Suprapubic skin (tissue), 4 donors: ENCODE measurements at places on chromosomes 2 and 18.

- DNase-seq: no peak
Measured at GRCh38 chr2:98333922-98334321, 12.3 kb upstream of the CNGA3 start.

DNA sequence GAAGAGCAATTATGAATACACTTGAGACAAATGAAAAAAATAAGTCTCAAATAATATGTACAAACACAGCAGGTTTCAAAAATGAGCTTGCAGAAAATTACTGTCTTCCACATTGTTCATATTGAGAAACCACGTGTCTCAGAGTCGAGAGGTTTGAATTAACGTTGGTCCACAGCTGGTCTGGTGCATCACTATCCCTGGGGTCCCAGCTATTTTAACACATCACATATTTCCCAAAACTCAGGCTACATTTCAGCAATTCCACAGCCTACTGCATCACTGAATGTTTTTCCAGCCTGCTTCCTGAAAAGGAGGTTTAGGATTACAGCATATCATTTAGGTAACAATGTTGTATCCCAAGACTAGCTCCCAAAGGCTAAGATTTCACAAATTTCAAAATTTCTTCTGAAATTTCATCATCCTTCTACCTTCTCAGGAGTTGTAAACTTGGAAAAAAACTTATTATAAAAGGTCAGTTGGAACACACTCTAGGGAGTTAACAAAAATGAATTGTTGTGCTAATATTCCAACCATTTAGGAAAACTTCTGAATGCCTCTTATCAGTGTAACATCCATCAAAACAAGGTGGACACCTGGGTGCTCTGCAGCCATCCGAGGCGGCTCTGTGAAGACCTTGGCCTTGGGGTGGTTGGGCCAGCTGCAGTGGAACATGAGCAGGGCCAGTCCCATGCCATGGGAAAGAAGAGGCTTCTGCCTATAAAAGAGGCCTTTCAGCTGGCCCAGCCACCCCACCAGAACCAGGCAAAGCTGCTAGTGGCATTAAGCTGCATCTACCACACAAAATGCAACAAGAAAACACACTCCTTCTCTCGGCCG, 198.1 kb upstream of the RBBP8 start:
- no peak for DNase-seq

DNA sequence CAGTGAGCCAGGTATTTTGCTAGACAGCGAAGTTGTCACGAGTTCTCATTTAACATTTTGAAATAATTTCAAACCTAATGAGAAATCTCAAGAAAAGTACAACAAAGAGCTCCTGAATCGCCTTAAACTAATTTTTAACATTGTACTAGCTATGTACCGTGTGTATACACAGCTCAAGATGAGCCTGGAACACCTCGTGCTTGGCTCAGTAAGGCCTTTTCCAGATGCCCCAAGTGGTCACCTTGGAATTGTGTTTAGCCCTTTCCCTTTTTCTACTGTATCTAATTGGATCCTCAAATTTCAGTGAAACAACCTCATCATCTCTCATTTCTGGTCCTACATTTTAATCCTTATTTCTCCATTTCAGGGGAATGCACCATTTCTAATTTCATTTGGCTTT, 7.2 kb downstream of the PTPN4 start:
- no peak for DNase-seq

DNA sequence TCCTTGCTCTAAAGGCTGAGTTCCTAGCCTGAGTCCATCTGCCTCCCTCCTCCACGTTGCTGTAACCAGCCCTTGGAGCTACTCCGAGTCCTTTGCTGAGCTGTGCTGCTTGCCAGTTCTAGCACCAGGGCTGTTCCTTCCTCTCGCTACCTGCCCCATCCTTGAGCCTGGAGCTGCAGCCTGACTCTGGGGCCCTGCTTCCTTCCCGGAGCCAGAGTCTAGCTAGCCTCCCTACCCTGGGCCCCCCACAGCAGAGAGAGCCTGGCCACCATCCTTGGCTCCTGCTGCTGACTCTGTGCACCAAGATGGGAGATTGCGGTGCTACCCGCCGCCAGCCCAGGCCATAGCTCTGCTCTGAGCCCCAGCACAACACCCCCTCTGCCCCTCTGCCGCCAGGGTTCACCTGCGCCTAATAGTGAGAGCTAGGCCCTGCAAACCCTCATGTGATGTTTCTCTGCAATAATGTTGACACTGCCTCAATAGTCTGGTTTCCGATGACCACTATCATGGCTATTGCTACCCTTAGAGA, 135.9 kb upstream of the ASB18 start:
- DNase-seq: no peak

DNA sequence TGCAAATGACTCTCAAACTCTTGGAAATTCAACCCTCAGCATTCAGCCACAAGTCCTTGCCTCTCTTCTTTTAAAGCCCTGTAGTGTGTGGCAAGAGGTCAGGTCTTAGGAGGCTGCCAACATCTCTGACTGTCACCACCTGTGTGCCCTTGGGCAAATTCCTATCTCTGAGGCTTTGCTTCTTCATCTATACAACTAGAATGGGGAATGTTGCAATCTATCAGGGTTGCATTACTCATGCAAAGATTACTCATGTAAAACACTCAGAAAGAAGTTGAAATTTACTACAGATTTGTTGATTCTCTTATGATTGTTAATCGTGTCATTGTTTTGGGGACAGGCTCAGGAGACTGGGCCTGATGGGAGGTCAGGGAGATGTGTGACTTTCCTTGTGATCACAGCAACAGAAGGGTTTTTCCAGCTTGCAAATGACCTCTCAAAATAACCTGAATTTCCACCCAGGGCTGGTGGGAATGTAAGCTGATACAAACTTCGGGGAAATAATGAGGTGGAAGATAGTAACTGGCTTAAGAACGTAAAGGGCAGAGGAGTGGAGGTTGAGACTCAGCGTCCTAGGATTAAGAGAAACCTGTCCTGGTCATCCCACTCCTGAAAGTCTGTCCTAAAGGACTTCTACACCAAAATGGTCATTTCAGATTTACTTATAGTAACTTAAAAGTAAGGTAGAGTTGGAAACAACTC, 32.1 kb upstream of the SIGLEC15 start:
- no peak for DNase-seq

- DNase-seq: no peak
Measured at GRCh38 chr2:144213797-144214196, 306.1 kb downstream of the ZEB2 start.

- no peak for DNase-seq
Measured at GRCh38 chr18:54787616-54788015, 40.7 kb upstream of the RAB27B start.

GRCh38 chr2:103784261-103784660, 1022.4 kb downstream of the TMEM182 start:
- no peak for DNase-seq

DNA sequence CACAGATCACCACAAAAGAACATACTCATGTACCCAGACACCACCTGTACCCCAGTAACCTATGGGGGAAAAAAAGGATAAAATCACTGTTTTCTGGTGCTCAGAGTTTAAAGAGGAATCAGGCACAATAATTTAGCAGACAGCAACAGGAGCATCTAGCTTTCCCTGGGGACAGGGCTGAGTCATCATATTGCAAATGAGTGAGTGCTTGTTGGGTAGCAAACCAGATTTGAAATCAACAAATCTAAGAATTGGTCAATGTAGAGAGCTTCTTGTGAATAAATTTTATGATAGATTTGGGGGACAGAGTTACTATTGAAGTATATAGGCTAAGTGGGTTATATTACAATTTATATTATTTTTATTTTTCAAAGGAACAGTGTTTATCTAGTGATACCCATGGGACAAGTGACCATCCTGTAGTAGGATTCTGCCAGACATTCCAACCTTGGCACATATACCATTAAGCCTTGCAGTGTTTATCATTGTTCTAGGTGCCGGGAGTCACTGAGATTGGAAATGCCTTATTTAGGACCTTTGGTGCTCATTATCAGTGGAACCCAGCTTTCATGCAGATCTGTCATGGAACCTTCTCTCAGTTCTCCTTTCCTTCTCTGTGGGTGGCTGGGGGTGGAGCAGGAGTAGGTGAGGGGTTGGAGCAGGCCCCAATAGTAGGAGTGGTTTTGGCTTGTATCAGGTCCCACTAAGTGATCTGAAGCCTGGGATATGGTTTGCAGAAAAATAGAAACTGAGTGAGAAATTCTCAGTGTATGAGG, 117.2 kb downstream of the CERS6 start:
- no peak for DNase-seq

DNA sequence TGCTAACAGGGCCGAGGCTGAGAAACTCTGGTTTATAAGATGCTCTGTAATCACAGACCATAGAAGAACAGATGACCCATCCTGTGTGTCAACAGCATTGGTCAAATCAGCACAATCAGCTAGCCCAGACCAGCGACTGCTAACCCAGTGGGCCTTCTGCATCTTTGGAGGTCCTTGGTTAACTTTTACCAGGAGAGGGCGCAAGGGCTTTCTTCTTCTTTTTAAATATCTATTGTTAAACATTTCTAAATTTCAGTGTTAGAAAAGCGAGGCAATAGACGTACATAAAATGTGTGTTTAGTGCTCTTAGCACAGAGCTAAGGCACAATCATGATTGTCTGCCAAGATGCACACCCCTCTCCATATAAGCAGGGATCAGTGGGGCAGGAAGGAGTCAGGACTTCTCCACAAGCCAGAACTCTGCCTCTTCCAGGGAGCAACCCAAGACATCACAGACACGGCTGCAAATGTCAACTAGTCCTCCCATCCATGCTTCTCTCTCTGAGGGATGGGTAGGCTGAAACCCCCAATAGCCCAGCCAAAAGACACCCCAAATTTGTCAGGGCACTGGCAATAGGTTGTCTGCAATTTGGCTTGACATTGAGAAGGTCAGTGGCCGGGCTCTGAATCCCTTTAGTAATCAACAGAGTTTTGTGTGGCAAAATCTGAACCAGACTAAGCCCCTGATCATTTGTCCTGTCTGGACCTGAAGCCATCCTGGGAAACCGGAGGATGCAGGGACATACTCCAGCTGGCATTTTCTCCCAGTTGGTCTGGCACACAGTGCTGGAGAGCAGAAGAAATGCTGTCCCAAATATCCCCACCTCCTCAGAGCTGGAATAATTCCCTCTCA, 188.2 kb downstream of the BCL2 start:
- no peak for DNase-seq

- DNase-seq: peak; percentile 93
Measured at GRCh38 chr2:84905181-84906107, at the start of gene TMSB10. TMSB10 (plus strand) TSS chr2:84905656.

- no peak for DNase-seq
Measured at GRCh38 chr18:12036201-12036751, 55.0 kb downstream of the IMPA2 start.

GRCh38 chr2:107627164-107627563, 199.5 kb upstream of the RGPD4 start:
- DNase-seq: no peak

GRCh38 chr2:145593280-145593679, 1073.4 kb upstream of the ZEB2 start:
- DNase-seq: no peak

GRCh38 chr18:7273301-7273921, 42.5 kb downstream of the LRRC30 start:
- DNase-seq: peak; percentile 88

DNA sequence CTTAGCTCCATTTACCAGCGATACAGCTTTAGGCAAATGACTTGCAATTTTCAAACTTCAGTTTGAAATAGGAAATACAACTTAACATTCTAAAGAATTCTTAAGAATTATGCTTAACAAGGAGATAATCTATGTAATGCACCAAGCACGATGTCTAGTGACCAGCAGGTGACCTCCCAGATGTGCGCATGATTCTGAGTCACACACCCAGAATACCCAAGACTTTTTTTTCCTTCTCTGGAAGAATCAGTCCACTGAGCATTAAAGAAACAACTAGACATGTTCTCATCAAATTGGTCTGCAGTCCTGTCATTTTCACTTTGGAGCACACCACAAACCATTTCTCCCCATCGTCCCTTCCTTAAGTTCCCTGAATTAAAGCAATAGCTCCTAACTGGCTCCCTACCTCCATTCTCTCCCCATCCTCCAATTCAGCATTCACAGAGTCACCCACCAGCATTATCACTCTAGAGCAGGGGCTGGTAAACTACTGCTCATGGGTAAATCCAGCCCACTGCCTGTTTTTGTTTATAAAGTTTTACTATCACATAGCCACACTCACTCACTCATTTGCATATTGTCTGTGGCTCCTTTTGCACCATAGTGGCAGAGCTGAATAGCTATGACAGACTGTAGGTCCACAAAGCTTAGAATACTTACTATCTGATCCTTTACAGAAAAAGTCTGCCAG, 13.2 kb downstream of the EVA1A start:
- DNase-seq: no peak

- peak; percentile 69 for DNase-seq
Measured at GRCh38 chr2:66553370-66553769, 118.4 kb downstream of the MEIS1 start.

DNA sequence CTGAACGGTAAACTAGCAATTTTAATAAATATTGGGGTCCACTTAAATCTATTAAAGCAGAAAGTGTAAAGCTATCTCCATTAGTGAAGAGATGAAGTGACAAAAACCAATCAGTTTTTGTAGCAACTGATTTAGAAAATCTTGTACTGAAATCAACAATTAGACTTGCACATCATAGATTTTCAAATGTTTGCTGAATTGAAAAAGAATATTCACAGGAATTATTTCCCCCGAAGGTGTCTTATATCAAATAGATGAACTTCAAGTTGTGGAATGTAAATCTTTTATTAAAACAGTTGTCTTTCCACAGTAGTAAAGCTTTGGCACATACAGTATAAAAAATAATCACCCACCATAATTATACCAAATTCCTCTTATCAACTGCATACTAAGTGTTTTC, 48.7 kb downstream of the ATIC start:
- DNase-seq: no peak

GRCh38 chr2:88880441-88880953, 189.0 kb downstream of the RPIA start:
- no peak for DNase-seq

DNA sequence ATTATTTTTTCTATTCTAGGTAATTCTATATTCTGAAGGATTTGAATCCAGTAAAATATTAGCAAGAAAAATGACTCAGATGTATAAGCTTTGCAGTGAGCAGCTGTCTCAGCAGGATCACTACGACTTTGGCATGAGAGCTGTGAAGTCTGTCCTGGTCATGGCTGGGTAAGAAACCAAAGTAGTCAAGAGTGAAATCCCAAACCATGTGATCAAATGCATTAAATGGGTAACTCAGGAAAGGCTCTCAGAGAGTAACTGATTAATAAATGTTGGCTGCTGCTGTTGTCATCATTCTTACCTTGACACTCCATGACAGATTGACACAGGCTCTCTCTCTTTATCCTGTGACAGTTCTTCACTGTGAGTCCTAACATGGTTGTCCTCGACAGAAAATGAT, 124.1 kb downstream of the DNAH6 start:
- DNase-seq: no peak

GRCh38 chr2:181363164-181363563, 94.0 kb upstream of the ITGA4 start:
- no peak for DNase-seq

- no peak for DNase-seq
Measured at GRCh38 chr2:103161456-103162289, 399.8 kb downstream of the TMEM182 start.
